ENCODE measurements at places on chromosomes 16 and 17. TPM values are rescaled to one million over a fixed set of nuclear protein-coding genes. Genes with fewer than 3 reads are reported as not detected.

C1QTNF8 gene
- not detected for total RNA-seq

CAMKK1 gene
- total RNA-seq = 3.3 TPM

CCDC78 gene
- 3.2 TPM for total RNA-seq

ARHGAP44 gene
- total RNA-seq = 12.4 TPM

OR1E1 gene
- total RNA-seq = not detected

FLOT2 gene
- total RNA-seq = 125 TPM

TP53TG3C gene
- not detected for total RNA-seq

PRRT2 gene
- total RNA-seq = 2.4 TPM

AHSP gene
- total RNA-seq = not detected

C17orf113 gene
- total RNA-seq = 3.7 TPM

FAM20A gene
- 13.7 TPM for total RNA-seq

OSBPL7 gene
- total RNA-seq = 26.2 TPM

CHST4 gene
- not detected for total RNA-seq

TTYH2 gene
- 1.1 TPM for total RNA-seq

CES5A gene
- not detected for total RNA-seq

AXIN2 gene
- total RNA-seq = 10.2 TPM

PRSS33 gene
- total RNA-seq = 0.27 TPM

CDH15 gene
- not detected for total RNA-seq

MARCHF10 gene
- total RNA-seq = not detected

NAGS gene
- total RNA-seq = 0.89 TPM

MEIOB gene
- not detected for total RNA-seq

CCDC154 gene
- total RNA-seq = 5.7 TPM

CMIP gene
- 62.7 TPM for total RNA-seq

ALKBH5 gene
- total RNA-seq = 78.4 TPM

SEZ6 gene
- 10.1 TPM for total RNA-seq

C17orf78 gene
- not detected for total RNA-seq

KCNH6 gene
- 13.2 TPM for total RNA-seq

NEUROD2 gene
- not detected for total RNA-seq

ZG16 gene
- not detected for total RNA-seq

KRT23 gene
- 2.1 TPM for total RNA-seq

MRM3 gene
- total RNA-seq = 14.5 TPM

RNF157 gene
- 45.9 TPM for total RNA-seq

CRYBA1 gene
- total RNA-seq = not detected

TM4SF5 gene
- 0.44 TPM for total RNA-seq

STXBP4 gene
- 49.3 TPM for total RNA-seq

APOBR gene
- 0.20 TPM for total RNA-seq

HOXB5 gene
- 2.1 TPM for total RNA-seq
